GM04503 (cell line): ENCODE measurements at places on chromosomes 7 and 10.

GRCh38 chr10:112741830-112742402 is 208.1 kb upstream of the TCF7L2 start:
- DNase-seq, result no peak

- DNase-seq, result no peak
These were observed 28.2 kb upstream of the C10orf53 start for GRCh38 chr10:49651039-49651835.

DNA sequence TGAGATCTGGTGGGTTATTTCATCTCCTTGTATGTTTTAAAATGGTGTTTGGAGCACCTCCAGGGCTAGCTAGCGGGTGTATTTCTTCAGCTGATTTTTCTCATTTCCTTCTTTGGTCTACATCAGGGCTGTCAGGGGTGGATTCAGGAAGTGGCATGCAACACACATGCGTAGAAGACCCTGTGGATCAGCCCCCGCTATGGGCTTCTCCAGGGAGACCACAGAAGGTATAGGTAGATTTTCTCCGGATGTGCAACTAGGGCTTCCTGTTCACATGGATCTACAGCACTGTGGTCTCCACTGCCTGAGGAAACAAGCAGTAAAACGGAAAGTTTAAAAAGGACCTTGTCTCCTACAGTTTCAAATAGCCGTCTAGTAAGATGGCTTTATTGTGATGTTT is 10.4 kb downstream of the NUB1 start:
- DNase-seq, result no peak

GRCh38 chr7:7832518-7832917 is 114.1 kb upstream of the RPA3 start:
- DNase-seq, result no peak

- DNase-seq, result no peak
These were observed 49.1 kb downstream of the ASB4 start for GRCh38 chr7:95534796-95535195.

GRCh38 chr10:121593281-121594075 is 4.8 kb downstream of the FGFR2 start:
- no peak for DNase-seq
